T-cell (primary cell): ENCODE measurements at places on chromosomes 2 and 18.

DNA sequence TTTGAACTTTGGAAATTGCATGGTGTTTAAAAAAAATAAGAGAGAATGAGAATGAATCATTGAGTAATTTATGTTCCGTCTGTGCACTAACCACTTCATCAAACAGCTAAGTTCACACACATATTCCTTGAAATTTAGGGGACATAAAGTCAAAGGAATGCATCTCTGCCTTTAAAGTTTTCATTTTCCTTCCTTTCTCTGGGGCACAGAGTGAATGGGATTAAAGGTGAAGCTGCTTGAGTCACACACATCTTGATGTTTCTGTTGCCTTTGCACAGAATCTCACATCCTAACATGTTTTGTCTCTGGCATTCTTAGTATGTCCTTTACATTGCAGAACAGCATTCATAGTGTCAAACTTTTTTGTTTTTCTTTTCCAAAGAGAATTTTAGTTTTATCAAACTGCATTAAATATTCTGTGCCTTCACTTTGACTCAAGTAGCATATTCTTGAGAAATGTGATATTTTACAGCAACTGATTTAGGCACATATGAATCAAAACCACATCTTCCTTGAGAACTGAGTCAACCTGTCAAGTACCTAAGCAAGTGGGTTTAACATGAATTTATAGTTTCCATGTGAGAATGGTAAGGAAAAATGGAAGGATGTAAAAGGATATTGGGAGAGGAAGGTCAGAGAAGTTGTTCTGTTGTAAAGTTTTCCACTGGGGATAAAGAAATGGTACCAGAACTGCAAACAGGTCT is 169.1 kb upstream of the THUMPD2 start:
- DNase-seq: no peak

GRCh38 chr2:187994464-187995331 is 297.0 kb upstream of the GULP1 start:
- DNase-seq: no peak

DNA sequence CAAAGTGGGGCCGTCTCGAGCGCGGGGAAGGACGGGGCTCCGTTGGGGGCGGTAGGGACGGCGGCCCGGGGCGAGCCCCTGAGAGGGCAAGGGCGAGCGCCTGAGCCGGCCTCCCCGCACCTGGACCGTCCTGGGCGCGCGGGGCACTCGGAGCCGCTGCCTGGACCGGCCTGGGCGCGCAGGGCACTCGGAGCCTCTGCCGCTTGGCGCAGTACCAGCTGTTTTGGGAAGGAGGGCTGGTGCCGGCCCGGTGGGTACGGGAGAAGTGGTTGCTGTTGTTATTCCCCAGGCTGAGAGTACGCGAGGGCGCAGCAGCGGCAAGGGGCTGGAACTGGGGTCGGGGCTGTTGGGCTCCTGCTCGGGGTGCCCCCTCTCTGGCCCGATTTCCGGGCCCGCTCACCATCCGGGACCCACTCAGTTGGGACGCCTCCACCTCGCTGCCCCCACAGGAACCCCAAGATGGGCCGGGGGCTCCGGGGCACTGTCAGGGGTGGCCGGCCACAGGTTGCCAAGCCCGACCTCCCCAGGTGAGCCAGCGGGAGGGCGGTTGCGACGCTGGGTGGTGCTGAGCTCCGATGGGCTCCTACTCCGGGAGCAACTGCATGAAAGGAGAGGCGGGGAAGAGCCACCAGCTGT is 579 bp downstream of the ARHGEF4 start:
- DNase-seq: no peak

- no peak for DNase-seq
Measured at GRCh38 chr2:165814473-165814872, 20.4 kb upstream of the GALNT3 start.

DNA sequence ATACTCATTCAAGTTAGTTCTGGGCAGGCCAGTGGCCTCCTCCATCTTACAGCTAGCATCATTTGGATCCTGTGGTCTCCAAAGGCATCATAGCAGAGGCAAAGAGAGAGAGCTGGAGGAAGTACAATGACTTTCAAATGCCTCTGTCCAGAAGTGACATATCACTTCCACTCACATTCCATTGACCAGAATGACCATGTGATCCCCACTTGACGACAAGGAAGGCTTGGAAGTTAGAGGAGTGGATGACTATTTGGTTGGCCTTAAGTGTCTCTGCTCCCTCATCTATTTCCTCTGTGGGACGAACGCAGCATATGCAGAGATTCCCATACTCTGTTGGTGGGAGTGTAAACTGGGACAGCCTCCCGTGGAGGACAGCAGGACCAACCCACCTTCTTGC is 27.8 kb upstream of the MLPH start:
- DNase-seq: no peak

DNA sequence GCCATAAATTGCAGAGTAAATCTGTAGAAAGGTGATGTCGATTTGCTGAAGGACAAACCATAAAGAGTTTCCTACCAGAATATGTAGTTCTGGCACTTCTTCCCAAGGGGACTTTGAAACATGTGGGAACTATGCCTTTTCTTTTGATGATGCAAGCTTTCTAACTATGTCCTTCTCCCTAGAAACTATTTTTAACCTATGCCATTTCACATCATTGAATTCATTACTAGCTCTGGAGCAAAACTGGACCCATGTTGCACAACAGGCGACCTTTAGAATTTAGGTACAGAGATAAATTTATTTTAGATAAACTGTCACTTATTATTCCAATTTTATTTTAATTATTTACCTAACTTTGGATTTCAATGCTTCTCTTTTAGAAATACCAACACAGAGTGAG is 186.5 kb downstream of the CCDC102B start:
- DNase-seq: no peak

DNA sequence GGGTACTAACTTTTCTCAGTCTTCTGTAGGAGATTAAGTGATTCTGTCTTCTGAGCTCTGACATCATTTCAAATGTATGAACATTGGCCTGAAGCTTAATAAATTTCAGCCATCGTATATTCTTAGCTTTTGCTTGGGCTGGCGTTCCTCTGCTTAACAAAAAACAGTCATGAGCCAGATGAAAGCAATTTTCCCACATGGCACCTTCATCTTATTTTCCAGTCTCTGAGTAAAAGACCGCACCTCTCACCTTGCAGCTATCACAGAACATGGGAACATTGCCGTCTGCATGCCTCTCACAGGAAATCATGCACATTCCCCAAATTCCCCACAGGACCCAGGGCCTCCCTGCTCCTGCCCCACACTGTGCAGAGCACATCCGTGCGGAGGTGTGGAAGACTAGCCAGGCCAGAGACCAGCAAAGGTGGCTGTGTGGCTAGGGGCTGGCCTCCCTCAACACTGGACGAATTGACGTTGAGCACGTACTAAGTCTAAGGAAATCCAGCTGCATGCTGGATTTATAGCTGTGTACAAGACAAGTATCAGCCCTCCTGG is 531.8 kb upstream of the ID2 start:
- DNase-seq: no peak

DNA sequence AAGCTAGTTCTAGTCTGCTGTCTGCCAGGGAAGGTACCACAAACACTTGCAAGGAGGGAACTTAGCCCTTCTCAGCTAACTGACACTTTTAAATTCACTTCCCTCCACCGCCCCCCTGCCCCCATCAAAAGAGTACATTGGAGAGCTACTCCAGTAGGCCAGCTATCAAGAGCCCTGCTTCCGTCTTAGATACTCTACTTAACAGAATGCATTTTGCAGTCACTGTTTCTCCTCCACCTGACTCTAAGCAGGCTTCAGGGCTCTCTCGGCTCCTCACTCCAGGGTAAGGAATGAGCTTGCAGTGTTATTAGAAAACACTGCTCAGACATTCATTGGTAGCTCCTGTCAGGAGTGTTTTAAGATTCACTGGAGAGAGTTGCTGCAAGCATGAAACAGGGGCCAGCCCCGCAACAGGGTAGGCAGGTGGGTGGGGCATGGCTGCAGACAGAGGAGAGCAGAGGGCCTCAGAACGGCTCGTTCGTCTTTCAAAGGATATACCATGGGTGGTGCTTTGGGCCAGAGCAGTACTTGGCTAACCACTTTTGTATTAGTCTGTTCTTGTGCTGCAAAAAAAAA is 35.3 kb upstream of the PDCL3 start:
- DNase-seq: no peak

DNA sequence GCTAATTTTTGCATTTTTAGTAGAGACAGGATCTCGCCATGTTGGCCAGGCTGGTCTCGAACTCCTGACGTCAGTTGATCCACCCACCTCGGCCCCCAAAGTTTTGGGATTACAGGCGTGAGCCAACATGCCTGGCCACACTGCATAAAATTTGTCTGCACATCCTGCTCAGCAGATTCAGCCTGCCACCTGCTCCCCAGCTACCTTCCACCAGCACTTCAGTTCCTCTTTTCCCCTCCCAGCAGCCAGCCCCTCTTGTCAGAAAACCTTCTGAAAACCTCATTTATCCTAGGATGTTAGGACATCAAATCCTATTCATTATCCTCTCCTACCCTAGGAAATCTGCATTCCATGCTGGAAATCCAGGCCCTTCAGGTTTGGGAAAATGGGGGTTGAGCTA is 99.4 kb upstream of the STPG4 start:
- DNase-seq: no peak

GRCh38 chr2:240206630-240207029 is 66.2 kb upstream of the OTOS start:
- DNase-seq: no peak

- no peak for DNase-seq
Measured at GRCh38 chr2:203809084-203809521, 58.5 kb upstream of the CTLA4 start.

DNA sequence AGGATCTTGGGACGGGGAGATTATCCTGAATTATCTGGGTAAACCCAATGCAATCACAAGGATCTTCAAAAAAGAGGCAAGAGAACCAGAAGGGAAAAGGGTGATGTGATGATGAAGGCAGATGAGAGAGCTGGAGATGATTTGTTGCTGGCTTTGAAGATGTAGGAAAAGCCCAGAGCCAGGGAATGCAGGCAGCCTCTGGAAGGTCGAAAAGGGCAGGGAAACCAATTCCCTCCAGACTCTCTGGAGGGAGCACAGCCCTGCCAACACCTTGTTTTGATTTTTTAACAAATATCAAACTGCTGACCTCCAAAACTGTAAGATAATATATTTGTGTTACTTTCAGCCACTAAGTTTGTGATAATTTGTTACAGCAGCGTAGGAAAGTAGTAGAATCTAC is 48.9 kb upstream of the IL1R2 start:
- DNase-seq: no peak

- DNase-seq: no peak
Measured at GRCh38 chr2:16750175-16750924, 84.7 kb upstream of the CYRIA start.

- DNase-seq: no peak
Measured at GRCh38 chr2:152421521-152422370, 86.8 kb downstream of the FMNL2 start.

DNA sequence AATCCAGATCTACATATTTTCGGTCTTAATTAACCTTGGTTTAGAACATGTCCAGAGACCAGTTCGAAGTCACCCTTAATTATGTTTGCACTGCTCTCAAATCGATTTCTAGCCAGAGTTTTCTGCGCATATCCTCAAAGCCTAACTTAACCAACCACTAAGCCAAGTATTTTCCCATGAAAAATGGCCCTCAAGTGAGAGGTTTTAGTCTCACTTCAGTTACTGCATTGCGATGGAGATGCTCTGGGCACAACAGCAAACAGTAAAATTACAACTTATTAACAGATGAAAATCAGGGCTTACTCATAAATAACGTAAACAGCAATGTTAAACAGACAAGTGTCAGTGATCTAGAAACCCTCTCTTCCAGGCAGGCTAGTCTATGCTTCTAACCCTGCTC is 4.5 kb downstream of the RTN4 start:
- no peak for DNase-seq

- DNase-seq: no peak
Measured at GRCh38 chr18:60044290-60045006, 144.7 kb downstream of the PMAIP1 start.

- DNase-seq: no peak
Measured at GRCh38 chr2:197810491-197810890, 6.1 kb downstream of the PLCL1 start.

- no peak for DNase-seq
Measured at GRCh38 chr2:237412646-237412987, 1.3 kb downstream of the COL6A3 start.

DNA sequence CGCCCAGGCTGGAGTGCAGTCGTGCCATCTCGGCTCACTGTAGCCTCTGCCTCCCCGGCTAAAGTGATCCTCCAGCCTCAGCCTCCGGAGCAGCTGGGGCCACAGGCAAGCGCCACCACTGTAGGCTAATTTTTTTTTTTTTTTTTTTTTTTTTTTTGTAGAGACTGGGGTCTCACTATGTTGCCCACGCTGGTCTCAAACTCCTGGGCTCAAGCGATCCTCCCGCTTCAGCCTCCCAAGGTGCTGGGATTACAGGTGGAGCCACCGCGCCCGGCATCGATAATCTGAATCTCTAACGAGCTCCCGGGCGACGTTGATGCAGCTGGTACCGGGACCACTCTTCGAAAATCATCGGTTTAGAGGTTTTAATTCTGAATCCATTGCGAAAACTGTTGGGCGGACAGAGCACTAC is 520 bp upstream of the CYP20A1 start:
- no peak for DNase-seq

- DNase-seq: no peak
Measured at GRCh38 chr18:3692113-3692621, 242.2 kb downstream of the TGIF1 start.

- DNase-seq: no peak
Measured at GRCh38 chr2:170892391-170892951, 36.6 kb upstream of the GORASP2 start.

DNA sequence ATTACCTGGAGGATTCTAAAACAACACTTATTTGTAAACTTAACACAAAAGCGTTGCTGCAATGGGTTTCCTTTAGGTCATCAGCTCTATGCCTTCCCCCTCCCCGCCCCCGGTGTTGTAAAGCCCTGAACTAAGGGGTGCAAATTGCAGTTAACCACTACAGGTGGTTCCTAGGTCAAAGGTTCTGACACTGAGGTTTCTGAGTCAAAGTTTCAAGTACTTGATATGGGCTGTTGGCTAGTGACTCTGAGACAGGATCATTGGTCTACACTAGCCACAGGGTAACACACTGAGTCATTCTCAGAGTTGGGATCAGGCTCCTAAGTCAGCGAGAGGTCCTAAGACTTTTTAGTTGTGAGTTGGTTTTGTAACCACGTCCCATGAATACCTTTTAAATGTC is 15.4 kb downstream of the IL1B start:
- DNase-seq: no peak

DNA sequence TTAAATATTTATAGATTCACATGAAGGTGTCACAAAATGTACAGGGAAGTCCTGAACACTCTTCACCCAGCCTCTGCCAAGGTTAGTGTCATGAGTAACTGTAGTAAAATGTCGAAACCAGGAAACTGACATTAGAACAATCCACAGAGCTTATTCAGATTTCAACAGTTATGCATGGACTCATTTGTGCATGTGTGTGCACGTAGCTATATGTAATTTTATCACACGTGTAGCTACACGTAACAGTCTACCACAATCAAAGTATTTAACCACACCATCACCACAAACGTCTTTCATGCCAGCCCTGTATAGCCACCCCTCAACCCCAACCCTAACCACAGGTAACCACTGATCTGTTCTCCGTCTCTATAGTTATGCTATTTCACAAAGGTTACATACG is 211.7 kb upstream of the REV1 start:
- DNase-seq: no peak

- DNase-seq: no peak
Measured at GRCh38 chr2:101356521-101356920, 30.8 kb downstream of the CREG2 start.

- DNase-seq: no peak
Measured at GRCh38 chr2:100126897-100127401, 15.4 kb downstream of the AFF3 start.

GRCh38 chr18:45085916-45086624 is 405.4 kb downstream of the SETBP1 start:
- no peak for DNase-seq
